Kasumi-1 (cell line): ENCODE measurements at places on chromosomes 1 and 21.

DNA sequence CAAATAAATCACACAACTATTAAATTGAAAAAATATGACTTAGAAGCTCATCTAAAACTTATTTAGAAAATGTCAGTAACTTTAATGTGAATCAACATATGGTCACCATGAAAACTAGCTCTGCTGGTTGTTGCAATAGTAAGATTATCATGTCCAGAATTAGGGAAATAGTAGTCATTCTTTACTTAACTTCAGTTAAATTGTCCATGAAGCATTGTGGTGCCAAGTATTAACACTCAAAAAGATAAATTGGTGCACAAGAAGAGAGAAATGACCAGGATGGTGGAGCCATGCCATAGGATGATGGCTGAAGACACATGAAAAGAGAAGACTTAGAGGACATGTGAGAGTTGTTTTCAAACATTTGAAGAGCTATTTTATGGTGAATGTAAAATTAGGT is 130.2 kb upstream of the PTGFR start:
- DNase-seq = no peak

DNA sequence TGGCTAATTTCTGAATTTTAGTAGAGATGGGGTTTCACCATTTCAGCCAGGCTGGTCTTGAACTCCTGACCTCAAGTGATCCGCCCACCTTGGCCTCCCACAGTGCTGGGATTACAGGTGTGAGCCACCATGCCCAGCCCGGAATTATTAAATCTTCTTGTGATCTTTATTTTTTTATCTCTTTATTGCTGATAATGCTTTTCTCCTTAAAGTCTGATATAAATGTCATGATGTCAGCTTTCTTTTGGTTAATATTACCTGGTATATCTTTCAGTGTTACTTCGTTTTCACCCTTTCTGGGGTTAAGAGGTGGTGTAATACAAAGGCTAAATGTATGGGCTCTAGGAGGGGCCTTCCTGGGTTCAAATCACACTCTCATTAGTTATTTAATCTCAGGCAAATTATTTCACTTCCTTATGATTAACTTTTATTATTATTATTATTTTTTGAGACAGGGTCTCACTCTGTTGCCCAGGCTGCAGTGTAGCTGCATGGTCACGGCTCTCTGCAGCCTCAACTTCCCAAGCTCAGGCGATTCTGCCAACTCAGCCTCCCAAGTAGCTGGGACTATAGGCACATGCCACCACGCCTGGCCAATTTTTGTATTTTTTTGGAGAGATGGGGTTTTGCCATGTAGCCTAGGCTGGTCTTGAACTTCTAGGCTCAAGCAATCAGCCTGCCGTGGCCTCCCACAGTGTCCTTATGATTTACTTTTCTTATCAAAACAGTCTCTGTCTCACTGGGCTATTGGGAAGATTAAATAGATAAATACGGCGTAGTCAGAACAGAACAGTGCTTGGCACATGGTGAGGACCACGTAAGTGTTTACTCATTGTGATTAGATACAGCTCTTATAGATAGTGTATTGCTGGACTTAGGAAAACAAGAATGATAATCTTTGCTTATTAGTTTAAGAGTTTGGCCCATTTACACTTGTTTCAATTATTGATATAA is 216.5 kb downstream of the URB2 start:
- no peak for DNase-seq

GRCh38 chr1:85149805-85150204 is 51.0 kb downstream of the SYDE2 start:
- no peak for DNase-seq

- no peak for DNase-seq
Measured at GRCh38 chr1:6098303-6099215, 52.9 kb downstream of the KCNAB2 start.

DNA sequence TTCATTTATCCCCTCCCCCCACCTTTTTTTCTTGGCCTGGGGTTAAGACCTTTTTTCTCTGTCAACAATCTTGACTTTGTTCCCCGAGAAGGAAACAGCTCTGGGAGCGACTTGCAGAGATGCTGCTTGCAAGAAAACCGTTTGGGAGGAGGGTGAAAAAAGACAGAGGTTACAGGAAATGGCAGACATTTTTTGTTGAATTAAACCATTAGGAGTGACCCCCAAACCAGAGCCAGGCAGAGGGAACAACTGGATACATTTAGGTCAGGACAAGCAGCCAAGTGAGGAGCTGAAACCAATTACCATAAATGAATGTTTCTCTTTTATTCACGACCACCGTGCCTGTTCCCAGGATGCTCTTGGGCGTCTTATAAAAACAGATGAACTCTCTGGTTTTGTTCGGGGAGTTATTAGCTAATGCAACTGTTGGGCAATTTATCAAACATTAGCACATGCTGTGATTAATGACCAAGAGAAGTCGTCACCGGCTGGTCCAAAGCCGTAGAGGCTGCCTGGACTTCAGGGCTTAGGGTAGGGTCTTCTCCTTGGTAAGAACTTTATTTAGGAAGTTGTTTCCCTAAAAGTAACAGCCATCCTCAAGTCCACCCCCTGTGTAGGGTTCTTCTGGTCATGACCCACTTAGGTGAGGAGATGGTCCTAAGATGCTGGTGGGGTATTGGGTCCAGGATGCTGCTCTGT is 141.0 kb downstream of the FOXD2 start:
- DNase-seq = no peak

DNA sequence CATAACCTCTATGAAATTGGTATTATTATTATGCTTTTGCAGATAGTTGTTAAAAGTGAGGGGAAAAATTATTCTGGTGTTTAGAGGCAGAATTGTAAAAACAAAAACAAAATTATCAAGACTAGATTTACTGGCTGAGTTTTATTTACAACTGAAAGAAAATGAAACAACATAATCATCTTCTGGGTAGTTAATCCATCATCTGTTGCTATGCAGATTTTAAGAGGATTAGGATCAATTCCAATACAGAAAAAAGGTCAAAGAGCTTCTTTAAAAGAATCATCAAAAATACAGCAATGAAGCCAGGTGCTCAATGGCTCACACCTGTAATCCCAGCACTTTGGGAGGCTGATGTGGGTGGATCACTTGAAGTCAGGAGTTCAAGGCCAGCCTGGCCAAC is 8.3 kb downstream of the GOLT1A start:
- no peak for DNase-seq

DNA sequence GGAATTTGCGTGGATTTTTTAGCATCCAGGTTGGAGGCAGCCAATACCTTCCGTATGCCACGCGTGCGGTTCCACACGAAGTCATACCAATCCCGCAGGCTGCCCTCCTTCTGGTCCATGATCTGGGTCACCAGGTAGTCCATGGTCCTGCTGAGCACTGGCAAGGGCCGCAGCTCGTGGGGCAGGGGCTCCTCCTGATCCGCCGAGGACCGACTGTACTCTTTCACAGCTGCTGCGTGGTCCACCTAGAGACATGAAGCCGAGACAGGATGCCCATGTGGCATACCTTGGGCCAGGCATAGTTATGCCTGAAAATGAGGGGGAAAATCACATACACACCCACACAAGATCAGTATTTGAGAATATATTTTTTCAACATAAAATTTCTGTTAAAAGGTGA is 12.1 kb downstream of the MCM3AP start:
- no peak for DNase-seq

GRCh38 chr1:11982010-11982392 is 1.8 kb downstream of the MFN2 start:
- DNase-seq = peak; percentile 40

GRCh38 chr1:11012260-11013159 is at the start of gene TARDBP:
TARDBP (plus strand) TSS chr1:11012654; CDS start chr1:11013728, 1,074 bp downstream.
- DNase-seq = peak; percentile 86

- DNase-seq = no peak
Measured at GRCh38 chr1:85417876-85418275, 47.1 kb downstream of the DDAH1 start.

GRCh38 chr1:212819726-212820125 is 27.7 kb downstream of the SPATA45 start:
- DNase-seq = peak; percentile 37

GRCh38 chr1:91862120-91862519 is 23.8 kb downstream of the TGFBR3 start:
- DNase-seq = no peak

- no peak for DNase-seq
Measured at GRCh38 chr1:183810121-183810520, 5.2 kb downstream of the RGL1 start.

- no peak for DNase-seq
Measured at GRCh38 chr21:18655931-18656330, 252.3 kb upstream of the TMPRSS15 start.

DNA sequence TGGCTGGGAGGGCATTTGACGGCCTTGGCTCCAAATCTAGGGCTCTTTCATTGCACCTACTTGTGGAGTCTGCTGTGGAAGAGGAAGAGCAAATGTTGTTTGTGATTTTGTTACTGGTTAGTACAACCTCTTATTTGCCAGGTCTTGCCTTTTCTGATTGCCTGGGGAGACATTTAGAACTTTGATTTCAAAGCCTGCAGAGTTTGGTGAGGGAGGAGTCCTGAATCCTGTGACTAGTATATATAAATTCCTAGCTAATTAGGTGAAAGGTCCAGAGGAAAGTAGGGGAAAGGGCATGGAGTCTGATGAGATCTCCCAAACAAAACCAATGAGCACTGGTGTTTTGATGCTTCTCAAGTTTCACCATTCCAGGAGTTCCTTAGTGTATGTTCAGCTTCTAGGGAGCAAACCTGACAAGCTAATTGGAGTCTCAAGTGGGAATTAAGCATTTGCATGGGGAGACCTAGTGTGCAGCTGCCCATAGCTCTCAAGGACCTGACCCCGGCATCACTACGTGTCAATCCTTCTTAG is 5.1 kb upstream of the HMGCS2 start:
- no peak for DNase-seq

- peak; percentile 68 for DNase-seq
Measured at GRCh38 chr21:15252431-15252830, 187.6 kb upstream of the NRIP1 start.

DNA sequence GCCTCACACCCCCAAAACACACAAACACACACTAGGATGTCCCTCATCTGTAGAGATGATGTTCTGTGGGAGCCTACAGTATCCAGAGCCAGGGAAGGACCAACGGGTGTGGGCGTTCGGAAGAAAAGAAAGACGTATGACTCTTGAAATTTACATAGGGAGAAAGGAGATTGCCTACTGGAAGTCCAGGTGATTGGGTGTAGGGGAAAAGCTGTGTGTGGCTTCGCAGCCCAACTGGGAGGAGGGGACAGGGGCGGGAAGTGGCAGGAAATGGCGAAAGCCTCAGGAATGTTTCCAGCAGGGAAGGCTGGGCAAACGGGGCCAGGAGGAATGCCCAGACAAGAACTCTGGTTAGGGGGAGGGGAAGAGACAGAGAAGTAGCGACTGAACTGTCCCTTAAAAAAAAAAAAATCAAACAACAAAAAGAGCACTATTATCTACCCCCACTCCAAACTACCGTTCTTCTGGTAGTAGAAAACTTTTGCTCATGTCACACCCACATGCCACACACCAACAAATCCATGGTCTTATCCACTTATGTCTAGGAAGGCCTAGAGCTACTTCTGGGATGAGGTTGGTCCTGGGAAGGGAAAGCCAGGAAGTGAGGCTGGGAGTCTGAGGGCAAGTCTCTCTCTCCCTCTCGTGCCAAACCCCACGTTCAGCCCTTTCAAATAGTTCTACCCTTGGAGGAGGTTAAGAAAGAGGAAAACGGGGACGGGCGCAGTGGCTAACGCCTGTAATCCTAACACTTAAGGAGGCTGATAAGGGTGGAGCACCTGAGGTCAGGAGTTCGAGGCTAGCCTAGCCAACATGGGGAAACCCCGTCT is 1.8 kb upstream of the CKS1B start:
- DNase-seq = no peak

DNA sequence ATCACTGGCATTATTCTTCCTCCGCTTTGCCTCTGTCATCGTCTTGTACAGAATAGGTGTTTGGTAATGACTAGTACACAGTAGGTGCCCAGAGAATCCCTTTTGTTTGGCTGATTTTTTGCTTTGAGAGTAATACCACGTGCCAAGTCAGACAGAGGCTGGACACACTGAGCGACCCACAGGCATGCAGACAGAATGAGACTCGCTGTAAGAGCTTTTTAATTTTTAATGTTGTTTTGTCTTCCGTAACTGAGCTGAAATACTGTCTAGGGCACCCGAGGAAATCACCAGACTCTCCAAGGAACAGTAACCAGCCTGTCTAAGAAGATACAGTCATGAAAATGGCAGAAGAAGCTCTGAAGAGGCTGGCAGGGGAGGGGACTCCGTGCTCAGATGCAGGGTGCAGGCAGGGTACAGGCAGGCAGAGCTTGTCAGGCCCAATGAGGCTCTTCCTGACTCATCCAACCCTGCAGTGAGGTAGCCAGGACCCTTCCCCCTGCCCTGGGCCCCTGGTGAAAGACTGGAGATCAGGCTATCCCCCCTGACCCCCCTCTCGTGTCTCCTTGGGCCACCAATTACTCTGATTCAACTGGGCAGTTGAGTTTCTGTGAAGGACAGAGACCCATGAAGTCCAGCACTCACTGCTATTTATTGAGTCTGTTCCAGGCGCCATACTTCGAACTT is 60.1 kb upstream of the ECE1 start:
- no peak for DNase-seq

DNA sequence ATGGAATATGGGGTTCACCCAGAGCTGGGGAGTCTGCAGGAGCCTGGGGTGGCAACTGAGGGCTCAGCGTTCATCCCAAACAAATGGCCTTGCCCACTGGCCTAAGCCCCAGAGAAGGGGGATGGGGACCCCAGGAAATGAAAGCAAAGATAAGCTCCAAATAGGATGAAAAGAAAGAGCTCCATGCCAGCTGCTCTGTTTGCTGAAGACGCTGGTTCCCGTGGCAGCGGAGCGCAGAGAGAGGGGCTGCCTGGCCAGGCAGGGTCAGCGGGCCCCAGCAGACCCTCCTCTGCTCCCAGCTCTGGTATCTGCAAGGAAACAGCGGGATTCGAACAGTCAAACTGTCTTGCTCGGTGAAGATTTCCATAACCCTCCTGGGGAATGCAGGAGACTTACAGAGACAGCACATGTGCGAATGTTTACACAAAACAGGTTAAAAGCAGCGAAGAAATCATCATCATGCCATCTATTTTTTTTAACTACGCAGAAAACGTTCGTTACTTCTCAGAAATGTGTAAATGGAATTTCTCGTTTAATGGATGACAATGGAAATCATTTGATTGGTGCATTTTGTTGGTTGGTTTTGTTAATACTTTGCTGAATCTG is 94.4 kb downstream of the PDE9A start:
- DNase-seq = no peak

DNA sequence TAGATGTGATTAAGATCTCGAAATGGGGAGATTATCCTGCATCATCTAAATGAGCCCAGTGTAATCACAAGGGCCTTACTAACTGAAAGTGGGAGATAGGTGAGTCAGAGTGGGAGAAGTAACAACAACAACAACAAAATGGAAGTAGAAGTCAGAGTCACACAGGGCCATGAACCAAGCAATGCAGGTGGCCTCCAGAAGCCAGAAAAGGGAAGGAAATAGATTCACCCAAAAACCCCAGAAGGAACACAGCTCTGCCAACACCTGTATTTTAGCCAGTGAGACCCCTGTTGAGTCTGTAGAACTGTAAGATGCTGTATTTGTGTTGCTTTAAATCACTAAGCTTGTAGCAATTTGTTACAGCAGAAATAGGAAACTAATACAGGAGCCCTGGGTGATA is 4.1 kb downstream of the TAGLN2 start:
- DNase-seq = no peak

GRCh38 chr1:234199476-234200127 is 173.7 kb upstream of the COA6 start:
- no peak for DNase-seq

- no peak for DNase-seq
Measured at GRCh38 chr1:5098981-5099385, 444.6 kb downstream of the AJAP1 start.
